Activated CD4-positive, alpha-beta T cell treated with anti-CD3 and anti-CD28 coated beads for 36 hours (primary cell): ENCODE measurements at places on chromosomes 4 and X. TPM values are rescaled to one million over a fixed set of nuclear protein-coding genes. Genes with fewer than 3 reads are reported as not detected.

C1QTNF7 gene
- not detected for total RNA-seq

FGFR3 gene
- 0.11 TPM for total RNA-seq

TRIM61 gene
- 1.1 TPM for total RNA-seq

- no peaks in the 10 kb centered on the region for H3K36me3 ChIP-seq
- H3K4me1 ChIP-seq: peaks cover 4% of the 10 kb centered on the region
- no peaks in the 10 kb centered on the region for H3K27me3 ChIP-seq
- no peak overlapping the region for H3K27ac ChIP-seq
These were observed 62.8 kb upstream of the EGFL6 start for GRCh38 chrX:13506574-13506973.
